Activated naive CD4-positive, alpha-beta T cell treated with anti-CD3 and anti-CD28 coated beads, Interleukin-2, amount 10 ng/mL, durations not matched to agents 5 hours and 36 hours (primary cell): ENCODE measurements at places on chromosomes 6 and 20. TPM values are rescaled to one million over a fixed set of nuclear protein-coding genes. Genes with fewer than 3 reads are reported as not detected.

HACE1 gene
- total RNA-seq: 16.8 TPM

GTSF1L gene
- total RNA-seq: not detected

POFUT1 gene
- total RNA-seq: 20.1 TPM

HNF4A gene
- not detected for total RNA-seq

SNAP25 gene
- total RNA-seq: not detected

TFAP2C gene
- total RNA-seq: not detected

JPH2 gene
- not detected for total RNA-seq

PKHD1 gene
- not detected for total RNA-seq

BPIFA1 gene
- total RNA-seq: not detected

CST2 gene
- not detected for total RNA-seq

LPA gene
- total RNA-seq: not detected

CLDN20 gene
- total RNA-seq: not detected

TCF21 gene
- not detected for total RNA-seq

ZSCAN26 gene
- 10.9 TPM for total RNA-seq

RIMS4 gene
- not detected for total RNA-seq

FOXP4 gene
- total RNA-seq: 12.2 TPM

MOG gene
- not detected for total RNA-seq

CRISP3 gene
- not detected for total RNA-seq

CST7 gene
- 51.6 TPM for total RNA-seq

SYTL3 gene
- 48.5 TPM for total RNA-seq

CYP39A1 gene
- total RNA-seq: not detected

TBXT gene
- total RNA-seq: not detected

SDC4 gene
- total RNA-seq: 5.6 TPM

ENPP4 gene
- 5.4 TPM for total RNA-seq
